ENCODE measurements at places on chromosomes 2 and 18.
A peak's percentile ranks its signal among the peaks of the same experiment; 100 is the strongest.

DNA sequence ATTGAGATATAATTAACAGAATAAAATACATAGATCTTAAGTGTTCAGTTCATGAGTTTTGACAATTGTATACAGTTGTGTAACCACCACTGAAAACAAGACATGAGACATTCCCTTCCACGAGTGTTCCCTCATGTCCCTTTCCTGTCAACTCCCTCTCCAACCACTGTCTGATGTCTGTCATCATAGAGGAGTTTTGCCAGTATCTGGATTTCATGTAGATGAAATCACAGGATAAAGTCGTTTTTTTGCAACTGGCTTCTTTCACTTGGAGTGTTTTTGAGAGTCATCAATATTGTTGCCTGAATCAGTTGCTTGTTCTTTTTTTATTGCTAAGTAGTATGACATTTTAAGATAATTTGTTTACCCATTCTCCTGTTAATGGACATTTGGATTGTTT is 52.7 kb downstream of the RBMS1 start:
- no peak for DNase-seq

- no peak for DNase-seq
These were observed 233.8 kb upstream of the SKOR2 start for GRCh38 chr18:47485221-47485797.

GRCh38 chr18:66317243-66318090 is 286.4 kb downstream of the CDH19 start:
- DNase-seq: no peak

DNA sequence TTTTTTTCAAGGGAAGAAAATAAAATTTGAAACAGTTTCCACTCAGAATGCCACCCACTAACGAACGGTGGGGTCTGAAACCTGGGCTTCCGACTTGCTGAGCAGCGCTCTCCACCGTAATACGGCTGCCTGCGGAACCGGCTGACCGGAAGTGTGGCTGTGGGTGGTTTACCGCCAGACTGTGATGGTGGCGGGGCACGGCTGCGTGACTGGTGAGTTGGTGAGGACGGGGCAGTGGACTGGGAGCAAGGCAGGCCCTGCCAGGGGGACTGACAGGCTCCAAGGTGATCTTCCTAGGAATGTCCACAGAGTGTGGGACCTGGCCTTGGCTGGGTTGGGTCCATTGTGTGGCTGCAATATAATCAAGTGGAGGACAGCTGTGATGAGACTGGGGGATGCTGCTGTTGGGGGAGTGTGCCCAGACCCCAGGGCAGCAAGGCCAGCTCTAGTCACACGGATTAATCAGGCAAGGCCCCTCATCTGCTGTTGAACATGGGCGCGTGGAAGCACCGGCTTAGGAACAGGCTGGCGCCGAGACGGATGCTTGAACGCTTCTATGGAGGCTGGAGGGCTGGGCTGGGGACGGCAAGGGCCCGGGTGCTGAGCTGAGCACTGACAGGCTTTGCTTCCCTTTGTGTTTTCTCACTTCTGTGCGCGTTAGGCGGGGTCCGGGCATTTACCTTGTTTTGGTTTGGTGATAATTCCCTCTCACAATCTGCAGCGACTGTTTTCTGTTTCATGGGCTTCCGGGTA is 357.7 kb upstream of the SPRED2 start:
- DNase-seq: no peak

DNA sequence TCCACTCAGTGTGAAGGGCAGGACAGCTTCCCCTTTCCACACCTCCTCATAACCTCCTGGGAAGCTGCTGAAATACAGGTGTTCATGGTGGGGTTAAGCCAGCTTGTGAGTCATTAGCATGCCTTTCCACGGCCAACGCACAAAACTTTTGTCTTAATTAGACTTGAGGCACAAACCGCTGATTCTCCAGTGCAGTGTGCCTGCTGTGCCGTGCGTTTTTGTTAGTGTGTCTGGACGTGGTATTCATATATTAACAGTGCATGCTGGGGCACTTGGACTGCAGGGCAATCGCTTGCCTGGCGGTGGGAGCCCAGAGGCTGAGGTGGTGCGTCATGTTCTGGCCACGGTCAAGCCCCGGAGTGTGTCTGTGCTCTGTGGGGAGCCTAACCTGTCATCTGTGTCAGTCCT is 156.2 kb downstream of the SH3RF3 start:
- peak; percentile 62 for DNase-seq

DNA sequence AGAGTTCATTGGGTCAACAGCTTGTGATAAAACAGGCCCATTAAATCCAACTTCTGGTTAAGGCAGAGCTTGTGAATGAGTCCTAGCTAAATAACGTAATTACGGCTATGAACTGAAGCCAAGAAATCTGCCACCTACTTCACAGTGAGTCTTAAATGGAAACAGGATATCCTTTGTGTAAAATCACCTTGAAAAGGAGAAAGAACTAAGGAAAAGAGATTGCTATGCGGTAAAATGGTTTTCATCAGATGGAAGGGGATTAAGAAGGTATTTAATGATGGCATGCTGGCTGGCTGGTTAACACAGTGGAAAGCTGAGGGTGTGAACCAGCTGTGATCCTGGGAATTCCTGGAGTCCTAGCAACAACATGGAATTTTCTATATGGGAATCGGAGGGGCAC is 156.6 kb downstream of the DOK6 start:
- no peak for DNase-seq

- no peak for DNase-seq
These were observed 616.6 kb upstream of the FSHR start for GRCh38 chr2:49770919-49771318.
